ENCODE measurements at places on chromosomes 1 and 21. TPM values are rescaled to one million over a fixed set of nuclear protein-coding genes. Genes with fewer than 3 reads are reported as not detected.

Gene DEPDC1
- total RNA-seq, result 4.2 TPM

Gene CLDN17
- total RNA-seq, result not detected

Gene GOLT1A
- total RNA-seq, result not detected

Gene S100A9
- total RNA-seq, result 26.5 TPM

Gene SH2D1B
- not detected for total RNA-seq

DNA sequence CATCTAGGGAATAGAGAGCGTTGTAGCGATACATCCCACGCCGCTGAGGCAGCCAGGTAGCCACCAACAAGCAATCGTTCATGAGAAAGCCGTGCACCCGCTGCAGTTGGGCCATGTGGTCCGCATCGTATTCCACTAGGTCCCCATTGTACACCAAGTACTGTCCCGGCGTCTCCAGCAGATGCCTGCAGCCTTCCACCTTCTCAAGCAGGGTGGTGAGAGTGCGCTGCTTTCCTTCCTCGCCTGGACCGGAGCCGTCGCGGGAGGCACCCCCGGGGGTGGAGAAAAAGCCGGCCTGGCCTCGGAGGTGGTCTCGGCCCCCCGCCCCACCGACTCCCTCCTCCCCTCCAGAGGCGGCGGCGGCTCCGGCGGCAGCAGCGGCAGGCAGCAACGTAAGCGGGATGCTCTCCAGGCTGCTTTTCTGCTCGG, 595 bp downstream of the EXOC8 start:
- DNase-seq, result no peak

- no peak for DNase-seq
These were observed 21.3 kb downstream of the RUNX1 start for GRCh38 chr21:35027563-35028450.

- no peak for DNase-seq
These were observed 1.9 kb downstream of the EPHX1 start for GRCh38 chr1:225811622-225812487.

GRCh38 chr1:163538667-163539066, 216.9 kb downstream of the NUF2 start:
- DNase-seq, result no peak

DNA sequence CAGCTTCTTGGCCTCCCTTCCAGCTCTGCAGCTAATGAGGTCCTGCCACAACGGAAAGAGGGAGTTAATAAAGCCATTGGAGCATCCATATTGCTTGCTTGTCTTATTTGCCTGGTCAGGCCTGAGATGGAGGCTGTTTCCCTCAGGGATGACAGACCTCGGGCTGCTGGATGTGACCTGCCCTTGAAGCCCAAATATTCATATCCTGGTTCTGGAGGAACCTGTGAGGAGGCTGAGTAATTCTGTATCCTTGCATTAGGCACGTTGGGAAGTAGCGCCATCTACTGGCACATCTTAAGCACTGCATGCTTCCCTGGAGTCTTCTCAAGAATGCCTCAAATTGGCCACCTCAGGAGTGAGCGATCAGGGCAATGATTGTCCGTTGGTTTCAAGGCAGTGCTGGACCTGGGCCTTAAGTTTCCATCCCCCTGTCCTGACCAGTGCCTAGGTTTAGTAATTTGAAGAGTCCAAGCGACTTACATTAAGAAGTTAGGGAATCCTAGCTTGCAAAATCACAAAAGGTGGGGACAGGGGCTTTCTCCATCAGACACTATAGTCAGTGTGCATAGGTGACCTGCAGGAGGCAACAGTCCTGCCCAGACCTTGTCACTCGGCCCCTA, 13.8 kb upstream of the NASP start:
- DNase-seq, result peak; percentile 35

GRCh38 chr1:181143102-181143859, 54.8 kb downstream of the IER5 start:
- no peak for DNase-seq

DNA sequence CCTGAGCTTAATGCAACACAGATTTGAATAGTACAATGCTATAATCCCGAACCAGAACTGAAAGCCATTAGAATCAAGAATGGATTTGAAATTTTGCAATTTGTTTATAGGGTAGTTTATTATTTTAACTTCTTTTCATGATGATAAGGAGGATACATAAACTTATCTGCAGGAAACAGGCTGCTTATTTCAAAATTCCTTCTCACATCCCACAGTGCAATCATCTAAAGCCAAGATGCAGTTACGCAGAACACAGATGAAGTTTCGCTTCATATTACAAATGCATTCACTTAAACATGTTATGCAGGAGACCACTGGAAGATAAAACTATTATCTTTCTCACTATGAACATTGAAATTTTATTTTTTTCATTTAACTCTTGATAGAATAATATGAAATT, 1019.6 kb downstream of the PLA2G4A start:
- DNase-seq, result no peak

DNA sequence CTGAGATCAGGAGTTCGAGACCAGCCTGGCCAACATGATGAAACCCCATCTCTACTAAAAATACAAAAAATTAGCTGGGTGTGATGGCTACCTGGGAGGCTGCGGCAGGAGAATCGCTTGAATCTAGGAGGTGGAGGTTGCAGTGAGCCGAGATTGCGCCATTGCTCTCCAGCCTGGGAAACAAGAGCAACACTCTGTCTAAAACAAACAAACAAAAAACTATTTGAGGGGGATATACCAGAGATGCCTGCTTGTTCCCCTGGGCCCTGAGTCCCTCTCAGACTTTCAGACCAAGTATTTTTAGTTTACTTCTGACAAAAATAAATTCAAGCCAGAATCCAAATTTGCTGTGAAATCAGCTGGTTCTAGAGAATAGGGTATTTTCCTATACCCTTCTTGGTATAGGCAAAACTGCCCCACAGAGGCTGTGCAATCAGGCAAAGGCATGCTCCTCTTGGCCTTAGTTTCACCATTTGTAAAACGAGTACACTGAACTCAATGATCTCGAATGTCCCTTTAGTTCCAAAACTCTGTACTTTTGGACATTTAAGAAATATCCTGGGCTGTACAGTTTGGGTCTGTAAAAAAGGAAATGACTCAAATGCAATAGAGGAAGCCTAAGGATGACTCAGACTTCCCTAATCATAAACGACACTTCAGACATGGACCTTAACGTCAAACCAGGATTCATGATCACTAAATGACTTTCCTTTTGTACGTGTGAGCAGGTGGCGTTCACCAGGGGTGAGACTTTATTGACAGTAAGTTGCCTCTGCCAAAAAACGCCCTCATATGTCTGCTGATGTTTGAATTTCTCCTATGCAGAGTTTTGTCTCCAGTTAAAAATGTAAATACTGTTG, 16.1 kb downstream of the ENSA start:
- no peak for DNase-seq

DNA sequence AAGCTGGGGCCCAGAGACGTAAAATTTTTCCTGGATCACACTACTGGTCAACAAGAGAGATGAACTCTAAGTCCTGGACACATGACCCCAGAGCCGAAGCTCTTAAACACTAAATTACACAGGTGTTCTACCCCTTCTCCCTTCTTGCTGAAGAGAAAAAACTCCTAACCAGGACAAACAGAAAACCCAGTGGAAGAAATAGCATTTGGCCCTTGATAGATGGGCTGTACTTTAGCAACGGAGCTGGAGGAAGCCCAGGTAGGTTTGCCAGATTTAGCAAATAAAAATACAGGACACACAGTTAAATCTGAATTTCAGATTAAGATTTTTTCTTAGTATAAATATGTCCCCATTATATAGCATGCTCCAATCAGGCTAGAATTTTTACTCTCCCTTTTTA, 72.7 kb downstream of the DIRAS3 start:
- no peak for DNase-seq

DNA sequence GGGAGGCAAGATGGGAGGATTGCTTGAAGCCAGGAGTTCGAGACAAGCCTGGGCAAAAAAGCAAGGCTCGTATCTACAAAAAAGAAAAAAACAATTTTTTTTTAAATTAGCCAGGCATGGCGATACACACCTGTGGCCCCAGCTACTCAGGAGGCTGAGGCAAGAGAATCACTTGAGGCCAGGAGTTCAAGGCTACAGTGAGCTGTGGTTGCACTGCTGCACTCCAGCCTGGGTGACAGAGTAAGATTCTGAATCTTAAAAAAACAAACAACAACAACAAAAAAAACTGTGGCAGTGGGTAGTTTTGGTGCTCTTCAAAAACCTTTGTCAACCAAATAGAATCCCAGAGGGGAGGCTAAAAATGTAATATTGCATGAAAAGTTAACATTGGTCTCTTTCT, 734 bp downstream of the PTPN22 start:
- no peak for DNase-seq

GRCh38 chr1:226351709-226352108, 42.7 kb upstream of the LIN9 start:
- DNase-seq, result no peak

DNA sequence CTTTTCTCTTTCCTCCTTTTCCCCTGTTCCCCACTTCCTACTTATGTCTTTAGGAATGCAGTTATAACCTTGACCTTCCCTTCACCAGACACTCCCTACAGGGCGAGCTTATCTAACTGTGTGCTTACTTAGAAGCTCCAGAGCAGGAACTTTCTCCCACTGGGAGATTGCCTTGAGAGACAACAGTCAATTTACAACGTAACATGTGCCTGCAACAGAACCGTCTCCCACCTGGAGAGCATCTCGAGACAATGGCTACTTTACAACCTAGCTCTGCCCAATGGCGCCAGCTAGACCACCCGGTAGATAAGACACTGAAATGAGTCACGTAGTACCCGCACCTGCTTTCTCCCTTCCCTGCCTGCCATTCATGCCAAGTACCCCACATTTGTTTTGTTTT, 16.7 kb downstream of the HMGN1 start:
- DNase-seq, result no peak

- no peak for DNase-seq
These were observed 38.8 kb downstream of the LUZP1 start for GRCh38 chr1:23129846-23130245.

DNA sequence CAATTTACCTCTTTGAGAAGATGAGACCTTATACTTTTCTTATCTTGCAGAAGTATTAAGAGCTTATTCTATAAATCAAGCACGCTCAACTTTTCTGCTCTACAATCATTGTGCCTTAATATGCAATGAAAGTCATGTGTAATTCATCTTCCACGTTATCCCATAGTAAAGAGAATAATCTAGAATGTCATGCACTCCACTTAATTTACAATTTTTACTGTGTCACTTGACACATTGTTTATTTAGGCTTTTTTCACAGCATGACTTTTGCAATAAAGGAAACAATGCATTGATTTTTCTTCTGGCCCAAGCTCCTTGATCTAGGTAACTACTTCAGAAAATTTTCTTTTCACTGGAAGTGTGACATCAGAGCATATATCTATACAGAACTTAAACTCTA, 290.9 kb downstream of the HHIPL2 start:
- no peak for DNase-seq

GRCh38 chr21:45740491-45741357, 97.2 kb downstream of the PCBP3 start:
- no peak for DNase-seq

DNA sequence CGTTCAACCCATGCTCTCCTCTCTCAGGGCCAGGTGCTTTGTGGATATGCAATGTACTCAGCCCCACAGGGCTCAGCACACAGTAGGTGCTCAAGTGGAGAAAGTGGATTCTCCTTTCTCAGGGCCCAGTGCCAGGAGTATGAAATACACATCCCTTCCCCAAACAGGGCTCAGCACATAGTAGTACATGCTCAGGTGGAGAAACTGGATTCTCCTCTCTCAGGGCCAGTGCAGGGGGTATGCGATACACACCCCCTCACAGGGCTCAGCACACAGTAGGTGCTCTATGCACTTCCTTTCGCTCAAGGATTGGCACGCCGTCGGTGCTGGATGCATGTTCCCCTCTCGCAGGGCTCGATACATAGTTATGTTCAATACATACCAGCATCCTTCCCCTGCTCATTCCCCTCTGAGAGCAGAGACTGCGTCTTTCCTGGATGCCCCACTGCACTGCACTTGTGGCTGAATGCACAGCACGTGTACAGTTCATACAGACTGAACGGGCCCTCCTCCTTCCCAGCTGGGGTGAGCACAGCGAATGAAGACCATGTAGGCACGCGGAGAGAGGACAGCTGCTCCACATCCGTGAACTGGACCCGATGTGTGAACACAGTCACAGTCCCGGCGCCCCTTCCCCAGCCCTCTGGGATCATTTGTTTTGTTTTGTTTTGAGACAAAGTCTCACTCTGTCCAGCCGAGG, 16.6 kb upstream of the DISP3 start:
- no peak for DNase-seq

- no peak for DNase-seq
These were observed 28.4 kb upstream of the BCAS2 start for GRCh38 chr1:114609826-114610225.

GRCh38 chr1:81974883-81975555, 174.3 kb downstream of the ADGRL2 start:
- DNase-seq, result no peak

DNA sequence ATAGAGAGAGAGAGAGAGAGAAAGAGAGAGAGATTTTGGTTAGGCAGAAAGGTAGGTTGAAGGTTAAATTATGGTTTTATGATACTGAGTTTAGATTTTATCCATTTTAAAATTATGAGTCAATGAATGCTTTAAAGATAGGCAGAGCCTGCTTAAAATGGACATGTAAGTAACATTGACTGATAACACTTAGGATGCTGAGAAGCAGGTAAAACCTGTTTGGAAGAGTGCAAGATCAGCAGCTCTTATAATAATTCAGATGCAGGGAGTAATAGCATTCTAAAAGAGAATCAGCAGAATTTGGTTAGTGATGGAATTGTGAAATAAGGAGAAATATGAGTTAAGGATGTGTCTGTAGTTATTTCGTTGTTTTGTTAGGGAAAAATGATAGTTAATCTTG, 446.6 kb downstream of the PLA2G4A start:
- DNase-seq, result no peak

DNA sequence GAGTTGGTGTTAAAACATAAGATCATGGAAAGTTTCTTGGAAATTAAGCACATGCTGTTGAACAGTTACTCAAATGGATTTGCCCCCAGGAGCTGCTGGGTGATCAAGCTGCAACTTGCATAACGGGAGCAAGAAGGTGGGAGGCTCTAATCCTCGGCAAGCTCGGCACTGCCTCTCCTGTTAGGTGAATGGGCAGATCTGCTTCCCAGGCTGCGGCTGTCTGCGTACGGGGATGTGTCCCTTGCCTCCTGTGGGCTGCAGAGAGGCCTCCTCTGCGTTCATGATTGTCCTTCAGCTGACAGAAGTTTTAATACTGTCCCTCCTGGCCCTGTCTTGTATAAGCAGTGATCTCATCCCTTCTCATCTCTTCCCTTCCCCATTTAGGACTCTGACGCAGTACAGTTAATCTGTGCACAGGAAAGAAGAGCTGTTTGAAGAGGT, 36.7 kb downstream of the ATP1A1 start:
- no peak for DNase-seq

DNA sequence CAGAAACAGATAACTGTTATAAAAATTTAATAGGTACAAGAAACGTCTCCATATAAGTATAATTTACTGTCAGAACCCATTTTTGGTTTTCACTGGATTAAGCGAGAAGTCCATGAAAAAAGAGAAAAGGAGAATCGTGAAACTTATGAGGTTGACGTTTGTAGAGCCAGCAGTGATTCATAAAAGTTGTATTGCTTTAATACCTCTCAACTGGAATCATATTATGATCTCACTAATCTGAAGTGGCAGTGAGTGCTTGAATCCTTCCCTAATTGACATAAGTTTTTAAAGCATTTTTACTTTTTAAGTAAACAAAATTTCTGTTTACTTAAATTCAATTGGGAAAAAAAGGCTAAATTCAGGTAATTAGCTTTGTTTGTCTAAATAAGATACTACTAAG, 315.3 kb downstream of the TPR start:
- DNase-seq, result no peak
